SW 1271 (cell line): ENCODE measurements at places on chromosomes 2 and 18.

DNA sequence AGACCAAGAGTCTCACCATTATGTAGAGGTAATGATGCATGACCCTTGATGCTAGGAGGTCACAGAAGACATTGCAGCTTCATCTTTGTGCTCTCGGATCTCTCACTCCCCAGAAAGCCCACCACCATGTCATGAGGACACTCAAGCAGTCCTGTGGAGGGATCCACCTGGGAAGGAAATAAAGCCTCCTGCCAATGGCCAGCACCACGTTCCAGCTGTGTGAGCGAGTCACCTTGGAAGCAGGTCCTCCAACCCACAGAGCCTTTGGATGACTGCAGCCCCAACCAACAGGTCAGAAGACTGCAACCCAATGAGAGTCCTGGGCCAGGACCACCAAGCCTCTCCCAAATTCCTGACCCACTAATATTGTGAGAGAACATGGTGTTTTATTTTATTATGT is 38.4 kb downstream of the CYP26B1 start:
- no peak for DNase-seq

- DNase-seq, result no peak
Observed at GRCh38 chr18:56803051-56803450, 151.9 kb downstream of the WDR7 start.

GRCh38 chr2:181235683-181236459 is 221.3 kb upstream of the ITGA4 start:
- DNase-seq, result no peak

DNA sequence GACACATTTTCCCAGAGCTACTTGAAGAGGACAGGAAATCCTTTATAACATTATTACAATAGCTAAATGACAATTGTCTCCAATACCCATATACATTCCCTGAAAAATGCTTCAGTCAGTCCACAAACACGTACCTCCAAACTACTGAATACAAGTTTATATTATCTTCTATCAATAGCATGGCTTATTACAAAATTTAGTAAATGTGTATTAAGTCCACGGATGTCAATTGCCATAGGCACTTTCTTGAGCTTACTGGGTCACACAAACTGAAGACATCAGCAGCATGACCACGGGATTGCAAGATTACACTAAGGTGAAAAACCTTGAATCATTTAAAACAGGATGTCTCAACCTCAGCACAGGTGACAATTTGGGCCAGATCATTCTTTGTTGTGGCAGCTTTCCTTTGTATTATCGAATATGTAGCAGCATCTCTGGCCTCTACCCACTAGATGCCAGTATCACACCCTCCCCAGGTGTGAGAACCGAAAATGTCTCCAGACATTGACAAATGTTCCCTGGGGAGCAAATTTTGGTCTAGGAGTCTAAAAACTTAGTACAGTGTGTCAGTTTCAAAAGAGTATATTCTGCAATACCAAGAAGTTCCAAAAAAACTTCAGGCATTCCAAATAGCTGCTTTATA is 1.4 kb downstream of the MBD2 start:
- no peak for DNase-seq

GRCh38 chr2:219118504-219118903 is 42.1 kb downstream of the NHEJ1 start:
- DNase-seq, result no peak

DNA sequence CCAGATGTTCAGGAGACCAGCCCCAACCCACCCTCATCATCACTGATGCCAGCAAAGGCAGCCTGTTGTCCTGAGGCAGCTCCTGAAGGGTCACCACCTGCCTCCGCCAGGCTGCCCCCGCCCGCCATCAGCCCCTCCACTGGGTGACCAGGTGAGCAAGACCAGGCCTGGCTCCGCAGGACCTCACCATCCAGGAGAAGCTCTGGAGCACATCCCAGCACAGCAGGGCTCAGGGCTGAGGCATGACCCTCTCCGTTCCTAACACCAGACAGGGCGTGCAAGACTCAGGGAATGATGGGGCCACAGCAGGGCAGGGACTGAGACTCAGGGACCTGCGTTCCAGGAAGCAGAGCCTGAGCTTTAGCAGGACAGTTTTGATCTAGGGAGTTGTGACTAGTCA is 218.8 kb upstream of the RAB6C start:
- no peak for DNase-seq

- DNase-seq, result no peak
Observed at GRCh38 chr2:3113122-3113521, 264.5 kb downstream of the EIPR1 start.

GRCh38 chr2:107810734-107811133 is 16.0 kb upstream of the RGPD4 start:
- DNase-seq, result no peak

DNA sequence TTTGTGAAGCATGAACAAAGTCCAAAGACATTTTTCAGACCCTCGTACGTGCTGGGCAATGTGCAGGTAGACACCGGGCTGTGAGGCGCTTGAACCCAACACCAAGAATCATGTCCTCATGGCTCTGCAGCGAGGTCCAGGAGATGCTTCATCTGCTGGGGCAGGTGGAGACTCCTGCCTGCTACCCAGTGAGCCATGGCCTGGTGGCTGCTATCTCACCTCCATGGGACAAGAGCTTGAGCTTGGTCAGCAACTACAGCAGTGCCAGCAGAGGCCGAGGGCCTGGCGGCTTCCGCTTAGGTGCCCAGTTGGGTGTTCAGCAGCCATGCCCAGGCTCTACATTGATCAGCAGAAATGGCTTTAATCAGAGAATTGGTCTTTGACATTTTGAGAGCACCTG is 281.0 kb upstream of the HS6ST1 start:
- no peak for DNase-seq

DNA sequence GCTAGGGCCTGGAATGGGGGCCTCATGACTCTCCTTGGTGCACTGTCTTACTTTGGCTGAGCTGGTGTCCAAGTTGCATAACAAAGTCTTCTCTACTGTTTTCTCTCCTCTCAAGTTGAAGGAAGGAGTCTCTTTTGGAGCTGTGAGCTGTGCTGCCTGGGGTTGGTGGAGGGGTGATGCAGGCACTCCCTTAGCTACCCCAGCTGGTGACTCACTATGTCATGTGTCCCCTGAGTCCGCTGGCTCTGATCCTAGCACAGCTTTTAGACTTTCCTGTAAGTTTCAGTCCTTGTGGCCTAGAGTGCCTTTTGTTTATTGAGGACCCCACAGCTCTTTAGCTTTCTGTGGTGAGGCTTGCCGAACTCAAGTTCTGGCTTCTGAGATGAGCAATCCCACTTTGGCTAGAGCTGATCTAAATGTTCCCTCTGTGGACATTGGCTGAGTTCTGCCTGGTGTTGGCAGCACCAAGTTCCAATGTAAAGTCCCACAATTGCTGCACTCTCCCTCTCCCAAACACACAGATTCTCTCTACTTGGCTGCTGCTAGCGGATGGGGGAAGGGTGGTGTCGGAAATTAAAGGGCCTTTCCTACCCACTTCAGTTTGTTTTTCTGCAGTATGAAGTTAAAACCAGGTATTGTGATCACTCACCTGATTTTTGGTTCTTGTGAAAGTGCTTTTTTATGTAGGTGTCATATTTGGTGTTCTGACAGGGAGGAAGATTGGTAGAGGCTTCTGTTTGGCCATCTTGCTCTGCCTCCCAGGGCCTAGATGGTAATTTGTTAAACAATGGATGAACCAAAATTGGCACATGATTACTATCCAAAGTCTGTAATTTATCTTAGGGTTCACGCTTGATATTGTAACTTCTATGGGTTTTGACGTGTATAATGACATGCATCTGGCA is 83.2 kb downstream of the COMMD1 start:
- no peak for DNase-seq

DNA sequence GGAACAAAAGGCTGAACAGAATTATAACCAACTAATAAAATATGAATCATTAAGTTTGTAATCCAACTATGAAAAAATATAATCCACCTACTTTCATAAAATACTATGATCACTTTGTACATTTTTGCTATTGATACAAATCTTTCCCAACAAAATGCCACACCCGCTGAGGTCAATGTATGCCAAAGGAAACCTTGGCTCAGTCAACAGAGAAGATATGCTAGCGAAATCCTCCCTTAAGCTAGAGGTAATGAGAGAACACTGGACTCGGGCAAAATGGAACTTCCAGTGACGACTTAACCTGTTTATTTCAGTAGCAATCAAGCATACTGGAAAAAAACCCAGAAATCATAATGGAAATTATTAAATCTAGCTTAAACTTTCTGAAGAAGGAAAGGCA is 81.5 kb downstream of the NOL10 start:
- no peak for DNase-seq

DNA sequence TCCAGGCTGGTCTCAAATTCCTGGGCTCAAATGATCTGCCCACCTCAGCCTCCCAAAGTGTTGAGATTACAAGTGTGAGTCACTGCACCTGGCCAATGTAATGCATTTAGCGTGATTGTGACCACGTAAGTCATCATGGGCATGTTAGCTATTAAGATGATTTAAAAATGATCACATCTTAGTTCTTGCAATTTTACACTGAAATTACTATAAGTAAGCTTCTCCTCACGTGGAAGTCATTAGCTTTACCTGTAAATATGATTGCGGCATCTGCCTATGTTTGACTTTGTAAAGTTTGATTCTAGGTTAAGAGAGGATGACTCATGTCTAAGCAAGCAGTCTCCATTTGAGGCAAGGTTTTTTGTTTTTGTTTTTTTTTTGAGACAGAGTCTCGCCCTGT is 85.5 kb downstream of the PMAIP1 start:
- DNase-seq, result no peak

- no peak for DNase-seq
Observed at GRCh38 chr18:31070206-31070605, 27.7 kb upstream of the DSC3 start.

- DNase-seq, result peak; percentile 56
Observed at GRCh38 chr2:84970868-84971509, at the start of gene KCMF1. TSS of gene KCMF1 (plus strand) at chr2:84971161. CDS start at chr2:84971452, 291 bp downstream.

- DNase-seq, result no peak
Observed at GRCh38 chr18:7032537-7032936, 85.1 kb downstream of the LAMA1 start.

DNA sequence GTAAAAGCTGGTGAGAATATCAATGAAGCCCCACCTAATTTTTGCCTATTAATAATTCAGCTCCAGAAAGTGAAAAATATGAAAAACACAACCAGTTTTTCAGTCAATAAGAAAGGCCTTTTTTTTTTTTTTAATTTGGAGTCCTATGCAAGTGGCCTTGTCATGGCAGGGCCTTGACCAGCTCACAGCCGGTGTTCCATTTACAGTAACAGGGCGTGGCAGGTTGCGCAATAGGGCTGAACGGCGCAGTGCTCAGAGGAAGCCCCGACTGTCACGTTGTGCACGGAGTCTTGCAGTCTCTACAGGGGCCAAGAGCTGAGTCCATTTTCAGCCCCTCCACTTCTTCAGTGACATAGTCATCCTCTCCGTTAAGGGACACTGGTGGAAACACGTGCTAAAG is 184.1 kb upstream of the FN1 start:
- no peak for DNase-seq

DNA sequence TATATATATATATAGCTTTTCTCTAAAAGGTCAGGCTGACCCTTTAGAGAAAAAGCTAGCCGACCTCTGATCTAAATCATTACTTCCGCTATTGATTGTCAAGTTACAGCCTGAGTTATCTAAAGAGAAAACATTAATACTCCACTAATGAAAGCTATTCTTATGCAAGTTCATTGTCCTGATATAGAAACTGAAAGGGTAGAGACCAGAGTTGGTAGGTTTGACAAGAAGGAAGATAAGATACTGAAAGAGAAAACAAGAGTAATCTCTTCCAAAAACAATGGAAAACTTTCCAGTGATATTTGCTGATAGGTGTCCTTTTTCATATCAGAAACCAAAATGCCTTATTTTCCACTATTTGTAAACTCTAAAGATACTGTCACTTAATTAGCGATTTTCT is 62.8 kb upstream of the SLC39A10 start:
- no peak for DNase-seq

- no peak for DNase-seq
Observed at GRCh38 chr18:8469544-8470130, 139.6 kb upstream of the RAB12 start.

DNA sequence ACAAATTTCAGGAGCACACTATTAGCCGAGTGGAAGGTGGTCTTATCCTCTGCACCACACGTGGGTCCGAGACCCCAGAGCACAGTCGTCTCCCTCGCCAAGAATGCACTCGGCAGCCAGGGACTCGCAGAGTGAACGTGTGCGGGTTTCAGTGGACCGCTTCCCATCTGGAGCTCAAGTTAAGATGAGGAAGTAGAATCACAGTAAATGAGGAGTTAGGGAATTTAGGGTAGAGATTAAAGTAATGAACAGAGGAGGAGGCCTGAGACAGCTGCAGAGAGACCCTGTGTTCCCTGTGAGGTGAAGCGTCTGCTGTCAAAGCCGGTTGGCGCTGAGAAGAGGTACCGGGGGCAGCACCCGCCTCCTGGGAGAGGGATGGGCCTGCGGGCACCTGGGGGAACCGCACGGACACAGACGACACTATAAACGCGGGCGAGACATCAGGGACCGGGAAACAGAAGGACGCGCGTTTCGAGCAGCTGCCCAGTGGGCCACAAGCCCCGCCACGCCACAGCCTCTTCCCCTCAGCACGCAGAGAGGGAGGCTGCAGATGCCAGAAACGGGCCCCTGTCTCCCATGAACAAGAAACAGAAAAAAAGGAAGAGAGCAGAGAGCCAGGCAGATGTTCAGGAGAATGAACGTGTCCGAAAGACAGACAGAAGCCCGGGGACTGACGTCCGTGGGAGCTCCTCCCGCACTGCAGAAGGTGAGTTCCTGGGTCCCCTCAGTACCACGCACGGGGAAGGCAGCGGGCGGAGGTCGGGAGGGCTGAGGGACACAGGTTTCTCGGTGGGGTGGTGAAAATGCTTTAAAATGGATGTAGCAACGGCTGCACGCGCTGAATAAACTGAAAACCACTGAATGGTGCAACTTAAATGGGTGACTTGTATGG is 5.4 kb upstream of the KCNG2 start:
- no peak for DNase-seq

GRCh38 chr2:24409700-24410556 is 49.6 kb upstream of the ITSN2 start:
- peak; percentile 83 for DNase-seq

DNA sequence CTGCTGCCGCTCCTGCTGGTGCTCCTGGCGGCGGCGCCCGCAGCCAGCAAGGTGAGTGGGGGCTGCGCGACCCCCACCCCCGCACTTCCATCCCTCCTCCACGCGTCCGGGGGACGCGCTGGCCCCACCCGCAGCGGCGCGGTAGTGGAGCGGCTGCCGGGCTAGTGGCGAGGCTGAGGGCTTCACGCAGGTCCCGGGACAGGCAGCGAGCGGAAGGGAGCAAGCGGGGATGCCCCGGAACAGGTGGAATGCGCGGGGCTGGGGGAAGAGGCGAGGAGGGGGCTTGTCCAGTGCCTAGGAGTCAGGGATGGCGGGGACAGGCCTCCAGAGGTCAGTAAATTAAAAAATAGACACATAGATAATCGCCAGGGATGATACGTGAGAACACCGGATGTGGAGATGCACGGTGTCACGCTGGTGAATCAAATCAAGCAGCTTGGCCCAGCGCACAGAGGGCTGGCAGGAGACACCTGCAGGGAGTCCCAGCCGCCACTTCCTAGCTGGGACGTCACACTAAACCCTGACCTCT is 403 bp downstream of the COL4A3 start:
- DNase-seq, result no peak
